Fibroblast of gingiva (primary cell): ENCODE measurements at places on chromosomes 2 and 18.

GRCh38 chr2:27000228-27000627 lies 29.8 kb downstream of the MAPRE3 start:
- DNase-seq = no peak

GRCh38 chr2:43217228-43218154 lies 8.9 kb downstream of the ZFP36L2 start:
- no peak for DNase-seq

DNA sequence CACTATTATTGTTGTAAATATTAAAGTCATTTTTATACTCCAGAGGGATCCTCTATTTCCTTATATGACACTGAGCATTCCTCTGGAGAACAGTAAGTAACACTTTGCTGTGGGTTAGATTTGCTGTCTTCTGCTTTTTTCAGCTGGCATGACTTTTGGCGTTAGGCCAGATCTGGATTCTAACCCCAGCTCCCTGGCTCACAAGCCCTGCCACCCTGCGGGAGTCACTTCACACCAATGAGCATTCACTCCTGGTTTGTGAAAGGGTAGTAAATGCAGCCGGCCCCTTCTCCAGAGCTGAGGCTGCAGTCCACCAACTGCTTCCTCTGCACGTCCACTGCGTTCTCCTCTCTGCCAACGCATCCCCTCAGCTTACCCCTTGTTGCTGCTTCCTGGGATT lies 373.8 kb upstream of the RAB6C start:
- DNase-seq = no peak

GRCh38 chr18:29217124-29217915 lies 1040.4 kb upstream of the CDH2 start:
- DNase-seq = no peak

GRCh38 chr18:55787536-55788073 lies 199.6 kb upstream of the TCF4 start:
- DNase-seq = no peak
